ENCODE measurements at places on chromosomes 1 and 21. TPM values are rescaled to one million over a fixed set of nuclear protein-coding genes. Genes with fewer than 3 reads are reported as not detected.
A peak's percentile ranks its signal among the peaks of the same experiment; 100 is the strongest.

- no peak for DNase-seq
These were observed 104.0 kb downstream of the GABPA start for GRCh38 chr21:25838809-25839208.

- no peak for DNase-seq
These were observed 231.0 kb downstream of the SLC35F3 start for GRCh38 chr1:234135501-234135900.

- no peak for DNase-seq
These were observed 101.0 kb downstream of the PDE9A start for GRCh38 chr21:42754270-42754933.

DNA sequence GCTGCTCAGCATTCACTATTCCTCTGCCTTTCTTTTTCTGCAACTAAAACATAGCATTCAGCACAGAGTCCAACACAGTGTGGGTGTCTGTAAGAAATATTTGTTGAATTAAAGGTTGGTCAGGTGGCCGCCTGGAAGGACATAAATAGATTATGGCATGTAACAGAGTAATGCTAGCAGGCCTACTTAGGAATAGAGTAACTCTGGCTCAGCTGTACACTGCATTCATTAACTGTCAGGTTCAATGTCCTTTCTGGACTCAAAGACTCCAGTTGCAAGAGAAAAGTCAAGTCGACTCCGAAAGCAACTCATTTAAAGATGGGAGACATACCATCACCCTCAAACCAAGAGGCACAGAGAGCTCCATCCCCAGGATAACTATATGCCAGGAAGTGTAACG lies 116.0 kb downstream of the LMX1A start:
- no peak for DNase-seq

The SOX13 gene
- 23.0 TPM for total RNA-seq

GRCh38 chr1:151828921-151829320 lies 2.7 kb downstream of the RORC start:
- DNase-seq = peak; percentile 59

DNA sequence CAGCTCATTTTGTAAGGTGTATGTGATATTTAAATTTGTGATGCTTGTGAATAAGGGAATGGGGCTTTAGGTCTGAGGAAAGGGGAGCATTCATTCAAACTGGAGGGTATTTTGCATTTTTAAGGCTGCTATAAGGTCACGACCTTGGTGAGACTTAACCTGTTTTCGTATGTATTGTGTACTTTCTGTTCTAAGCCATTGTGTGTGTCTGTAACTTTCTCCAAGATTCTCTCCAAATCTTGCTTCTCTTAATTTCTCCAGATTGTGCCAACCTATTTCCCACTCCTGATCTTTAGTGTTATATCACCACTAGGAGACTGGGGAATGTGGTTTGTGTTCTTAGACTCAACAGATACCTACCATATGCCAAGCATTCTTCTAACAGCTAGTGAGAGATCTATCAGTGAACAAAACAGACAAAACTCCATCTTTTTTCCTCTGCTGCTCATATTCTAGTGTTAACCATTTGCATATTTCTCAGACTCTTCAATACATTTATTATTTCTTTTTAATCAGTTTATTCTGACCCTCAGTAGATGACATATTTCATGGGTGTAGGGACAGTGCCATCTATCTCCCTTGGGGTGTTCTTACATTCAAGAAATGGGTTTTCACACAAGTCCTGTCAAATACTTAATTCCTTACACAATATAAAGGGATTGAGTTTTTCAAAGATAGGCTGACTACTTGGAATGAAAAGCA lies 27.5 kb downstream of the ATP1B1 start:
- DNase-seq = peak; percentile 41

DNA sequence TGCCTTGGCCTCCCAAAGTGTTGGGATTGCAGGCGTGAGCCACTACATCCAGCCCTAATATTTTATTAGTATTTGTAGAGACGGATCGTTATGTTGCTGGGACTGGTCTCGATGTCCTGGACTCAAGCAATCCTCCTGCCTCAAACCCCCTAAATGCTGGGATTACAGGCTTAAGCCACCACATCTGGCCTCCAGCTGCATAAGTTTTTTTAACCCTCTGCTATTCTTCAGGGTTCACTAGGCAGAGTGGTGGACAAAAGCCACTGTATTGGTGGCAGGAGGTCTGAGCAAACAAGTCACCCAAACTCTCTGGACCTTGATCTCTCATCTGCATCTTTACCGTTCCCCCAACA lies 10.1 kb upstream of the CLIC4 start:
- DNase-seq = no peak

The ADAMTS5 gene
- total RNA-seq = 0.34 TPM

DNA sequence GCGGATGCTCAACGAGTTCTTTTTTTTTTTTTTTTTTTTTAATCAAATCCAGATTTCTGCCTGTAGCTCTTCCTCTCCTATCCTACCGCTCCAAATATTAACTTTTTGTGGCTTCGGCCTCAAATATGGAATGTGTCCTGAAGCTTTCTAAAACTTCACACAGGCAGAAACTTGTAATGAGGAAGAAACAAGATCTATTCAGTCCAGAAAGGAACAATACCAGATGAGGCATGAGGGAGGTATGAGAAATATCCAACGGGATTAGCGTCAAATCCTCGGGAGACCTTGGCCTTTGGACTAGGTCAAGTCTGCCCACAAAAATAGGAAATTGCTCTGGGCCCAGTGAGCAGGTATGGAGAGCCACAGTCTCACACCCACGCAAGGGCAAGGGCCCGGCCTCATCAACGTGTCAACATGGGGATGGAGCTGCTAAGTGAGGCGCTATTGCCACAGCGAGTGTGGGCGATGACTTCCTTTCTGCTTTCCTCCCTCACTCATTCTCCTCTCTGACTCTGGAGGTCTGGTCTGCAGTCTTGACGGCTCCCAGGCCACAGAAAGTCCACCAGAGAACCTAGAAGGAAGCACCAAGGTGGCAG lies 66.6 kb downstream of the BCAR3 start:
- no peak for DNase-seq

The MAN1C1 gene
- total RNA-seq = 3.1 TPM

GRCh38 chr1:10178597-10179405 lies 31.6 kb upstream of the KIF1B start:
- DNase-seq = no peak

DNA sequence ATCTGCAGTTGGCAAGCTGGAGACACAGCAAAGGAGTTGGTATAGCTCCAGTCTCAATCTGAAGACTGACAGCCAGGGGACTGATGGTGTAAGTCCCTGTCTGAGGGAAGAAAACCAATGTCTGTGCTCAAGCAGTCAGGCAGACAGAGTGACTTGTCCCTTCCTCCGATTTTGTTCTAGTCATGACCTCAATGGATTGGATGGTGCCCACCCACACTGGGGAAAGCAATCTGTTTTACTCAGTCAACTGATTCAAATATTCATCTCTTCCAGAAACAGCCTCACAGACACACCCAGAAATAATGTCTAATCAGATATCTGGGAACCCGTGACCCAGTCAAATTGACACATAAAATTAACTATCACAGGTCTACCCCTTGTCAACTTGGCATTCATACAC lies 11.9 kb upstream of the MRPL39 start:
- DNase-seq = no peak

The NTMT2 gene
- not detected for total RNA-seq

- DNase-seq = peak; percentile 59
These were observed 7.1 kb downstream of the MYBPHL start for GRCh38 chr1:109299558-109300343.

The SGIP1 gene
- 48.0 TPM for total RNA-seq

The CD5L gene
- not detected for total RNA-seq

The PGLYRP3 gene
- total RNA-seq = not detected

The VCAM1 gene
- total RNA-seq = 24.5 TPM

DNA sequence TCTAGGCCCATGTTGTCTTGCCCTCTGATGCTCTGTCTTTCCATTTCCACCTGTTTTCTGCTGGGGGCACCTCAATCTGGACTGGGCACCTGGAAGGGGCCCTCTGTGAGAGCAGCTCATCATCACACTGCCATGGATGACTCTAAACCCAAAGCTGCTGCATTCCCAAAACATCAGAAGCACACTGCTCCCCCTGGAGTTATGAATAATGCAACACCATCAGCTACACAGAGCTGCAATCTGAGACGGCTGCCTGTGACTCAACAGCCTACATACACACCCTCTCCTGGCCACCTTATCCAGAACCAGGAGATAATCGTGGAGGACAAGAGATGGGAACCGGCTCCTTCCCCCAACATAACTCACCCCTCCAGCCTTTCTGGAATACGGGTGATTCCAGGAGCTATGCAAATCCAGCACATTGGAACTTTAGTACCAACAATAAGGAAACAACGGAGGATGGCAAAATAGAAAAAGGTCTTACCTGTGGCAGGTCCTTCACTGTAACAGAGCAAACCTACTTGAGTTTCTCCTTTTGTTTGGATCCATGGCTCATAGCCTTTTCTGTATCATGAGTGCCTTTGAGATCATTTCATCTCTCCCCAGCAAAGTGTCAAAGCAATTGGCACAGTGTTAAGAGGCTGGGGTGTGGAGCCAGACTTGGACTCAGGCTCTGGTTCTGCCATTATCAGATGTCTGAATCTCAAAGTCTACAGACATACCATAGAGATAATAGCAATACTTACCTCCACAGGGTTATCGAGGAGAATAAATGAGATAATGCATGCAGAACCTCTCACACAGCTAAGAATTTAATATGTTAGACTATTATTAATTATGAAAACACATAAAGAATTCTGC lies 29.3 kb downstream of the AK2 start:
- DNase-seq = peak; percentile 89

The RHBDL2 gene
- total RNA-seq = 0.28 TPM

- DNase-seq = no peak
These were observed 10.4 kb upstream of the CELA3B start for GRCh38 chr1:21966247-21967000.

GRCh38 chr1:224864006-224864405 lies 65.5 kb upstream of the DNAH14 start:
- DNase-seq = no peak

GRCh38 chr21:34148826-34149558 lies 75.6 kb downstream of the MRPS6 start:
- no peak for DNase-seq

GRCh38 chr21:34619841-34620665 lies 5.1 kb upstream of the RCAN1 start:
- DNase-seq = no peak

DNA sequence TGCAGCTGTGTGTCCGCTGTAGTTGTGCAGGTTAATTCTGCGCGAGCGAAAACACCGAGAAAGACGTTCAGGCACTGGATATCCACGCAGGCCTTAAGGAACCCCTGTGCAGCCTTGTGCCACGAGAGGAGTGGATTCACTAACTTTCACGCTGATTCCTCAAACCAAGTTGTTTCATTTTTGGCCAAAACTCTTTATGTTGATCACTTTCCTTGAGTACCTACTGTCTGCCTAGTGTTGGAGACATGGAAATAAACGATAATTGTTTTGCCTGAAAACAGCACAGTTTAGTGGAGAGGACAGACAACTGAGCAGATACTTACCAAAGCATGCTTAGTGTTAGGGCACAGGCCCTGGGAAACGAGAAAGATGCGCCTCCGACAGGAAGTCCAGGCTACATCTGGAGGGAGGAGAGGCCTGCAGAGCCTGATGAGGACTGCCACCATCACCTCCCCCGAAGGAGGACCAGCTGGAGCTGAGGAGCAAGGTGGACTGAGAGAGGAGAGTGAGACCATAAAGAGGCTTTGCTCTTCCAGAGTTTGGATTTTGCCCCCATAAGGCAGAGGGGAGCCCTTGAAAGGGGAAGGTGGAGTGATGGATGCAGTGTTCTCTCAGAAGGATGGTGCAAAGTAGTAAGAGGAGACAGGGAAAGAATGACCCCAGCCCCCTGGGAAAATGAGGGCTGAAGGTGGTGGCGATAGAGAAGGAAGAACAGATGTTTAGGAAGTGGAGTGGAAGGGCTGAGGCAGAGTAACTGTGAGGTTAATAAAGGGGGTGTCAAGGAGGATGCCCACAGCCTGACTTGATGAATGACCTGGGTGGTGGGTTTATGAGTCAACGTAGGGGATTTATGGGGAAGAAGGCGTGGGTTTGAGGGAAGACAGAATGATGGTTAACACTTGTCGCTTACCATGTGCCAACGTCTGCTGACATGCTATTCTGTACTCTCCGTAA lies 956 bp upstream of the SCAF4 start:
- DNase-seq = no peak

The CAPZA1 gene
- 332 TPM for total RNA-seq

DNA sequence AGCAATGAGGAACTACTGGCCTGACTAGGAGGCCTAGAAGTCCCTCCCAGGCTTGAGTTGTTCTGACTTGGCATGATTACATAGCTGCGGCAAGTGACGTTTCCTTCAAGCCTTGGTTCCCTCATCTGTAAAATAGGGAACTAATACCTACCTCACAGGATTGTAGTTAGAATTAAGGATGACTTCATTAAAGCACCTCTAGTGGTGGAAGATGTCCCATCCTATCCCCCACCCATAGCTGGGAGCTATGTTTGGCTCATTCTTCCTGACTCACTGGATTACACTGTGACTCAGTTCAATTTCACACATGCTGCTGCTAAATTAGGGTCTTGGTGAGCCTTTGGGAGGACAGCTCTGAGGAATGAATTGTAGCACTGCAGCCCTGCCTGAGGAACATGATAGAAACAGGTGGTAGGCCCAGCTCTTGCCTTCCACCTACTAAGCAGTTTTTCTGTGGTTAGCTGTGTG lies 6.0 kb upstream of the SHISA4 start:
- peak; percentile 32 for DNase-seq

DNA sequence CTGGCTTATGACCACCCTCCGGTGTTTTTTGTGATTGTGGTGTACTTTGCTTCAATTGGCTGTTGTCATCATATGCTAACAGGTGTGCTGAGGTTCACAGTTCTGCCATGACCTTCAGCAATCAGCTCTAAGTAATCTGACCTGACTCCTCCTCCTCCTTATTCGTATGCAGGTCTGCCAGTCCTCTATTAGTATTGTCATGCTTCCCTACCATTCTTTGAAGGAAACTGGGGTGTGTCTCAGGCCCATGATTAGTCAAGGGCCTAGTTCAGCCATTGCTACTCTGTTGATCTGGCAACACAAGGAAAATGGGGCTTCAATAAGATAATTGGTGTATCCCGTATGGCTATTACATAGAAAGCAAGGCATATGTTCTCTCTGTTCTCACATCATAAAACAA lies 332.3 kb upstream of the DPYD start:
- no peak for DNase-seq

GRCh38 chr1:221845650-221846371 lies 103.9 kb upstream of the DUSP10 start:
- peak; percentile 73 for DNase-seq

- DNase-seq = peak; percentile 38
These were observed 45.3 kb upstream of the EPHA8 start for GRCh38 chr1:22517956-22518355.

- no peak for DNase-seq
These were observed 88.2 kb downstream of the PSMG1 start for GRCh38 chr21:39094847-39095579.

The KIF2C gene
- 11.7 TPM for total RNA-seq

GRCh38 chr21:39392981-39393380 lies 44.1 kb upstream of the HMGN1 start:
- no peak for DNase-seq

DNA sequence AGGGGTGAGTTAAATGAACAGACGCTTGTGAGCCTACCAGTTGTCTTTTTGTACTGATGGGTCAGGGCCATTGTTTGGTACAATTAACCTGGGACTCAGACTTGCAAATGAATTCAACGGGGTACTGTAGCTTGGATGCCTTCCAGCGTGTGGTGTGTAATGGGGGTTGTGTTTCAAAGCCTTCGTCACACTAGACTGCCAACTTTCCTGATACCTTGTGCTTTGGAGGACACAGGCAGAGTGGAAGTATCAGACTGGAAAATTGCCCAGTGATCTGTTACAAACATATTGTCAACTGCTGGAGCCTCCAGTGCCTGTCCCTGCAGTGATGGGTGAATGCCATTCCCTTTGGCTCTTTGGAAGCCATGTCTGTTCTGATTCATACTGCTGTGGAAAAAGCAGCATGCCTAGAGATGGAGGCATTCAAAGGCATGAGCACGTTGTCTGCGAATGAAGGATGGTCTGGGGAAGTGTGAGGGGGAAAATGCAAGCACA lies 384.5 kb downstream of the LMX1A start:
- no peak for DNase-seq

All from dermis blood vessel endothelial cell (primary cell).